ENCODE measurements at places on chromosomes 1 and 21.

- no peak for DNase-seq
Observed at GRCh38 chr1:181089017-181089675, 646 bp downstream of the IER5 start.

- peak; percentile 34 for DNase-seq
Observed at GRCh38 chr1:201444792-201445191, 23.3 kb upstream of the TNNI1 start.

- DNase-seq = no peak
Observed at GRCh38 chr1:66437136-66437401, 96.9 kb upstream of the SGIP1 start.

DNA sequence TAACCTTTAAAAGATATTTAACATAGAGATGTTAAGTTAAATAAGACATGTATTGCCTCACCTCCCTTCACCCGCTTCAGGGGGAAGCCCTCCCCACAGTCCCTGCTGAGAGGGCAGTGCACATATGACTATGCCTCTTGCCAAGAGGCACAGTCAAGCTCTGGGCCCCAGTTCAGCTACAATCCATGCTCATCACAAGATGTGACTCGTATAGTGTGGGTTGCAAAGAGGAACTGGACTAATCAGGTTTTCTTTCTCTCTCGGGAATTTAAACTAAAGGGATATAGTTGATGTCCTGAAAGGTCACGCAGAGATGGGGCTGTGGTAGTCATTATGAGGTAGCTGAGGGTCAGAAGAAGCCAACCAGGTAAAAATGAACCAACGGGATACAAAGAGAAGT, 35.6 kb downstream of the LYST start:
- peak; percentile 49 for DNase-seq

- DNase-seq = no peak
Observed at GRCh38 chr1:239735111-239735510, 348.7 kb downstream of the CHRM3 start.

DNA sequence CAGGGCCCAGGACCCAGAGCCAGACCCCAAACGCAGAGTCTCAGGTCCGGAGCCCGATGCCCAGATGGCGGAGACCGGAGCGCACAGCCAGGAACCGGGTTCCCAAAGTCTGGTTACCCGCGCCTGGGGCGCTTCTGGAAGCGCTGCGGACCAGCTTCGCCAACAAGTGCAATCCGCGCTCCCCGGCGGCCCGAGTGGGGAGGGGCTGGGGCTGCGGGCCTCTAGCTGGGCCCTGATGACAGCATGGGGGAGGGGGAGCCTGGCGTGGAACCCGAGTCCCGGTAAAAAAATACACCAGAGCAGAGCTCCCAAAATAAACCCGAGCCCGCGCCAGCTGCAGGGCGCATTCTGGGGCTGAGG, 494 bp downstream of the NT5C1A start:
- DNase-seq = no peak

- peak; percentile 18 for DNase-seq
Observed at GRCh38 chr1:72636631-72637030, 354.3 kb upstream of the NEGR1 start.

GRCh38 chr21:17045214-17045853, 467.5 kb upstream of the CXADR start:
- DNase-seq = peak; percentile 32

DNA sequence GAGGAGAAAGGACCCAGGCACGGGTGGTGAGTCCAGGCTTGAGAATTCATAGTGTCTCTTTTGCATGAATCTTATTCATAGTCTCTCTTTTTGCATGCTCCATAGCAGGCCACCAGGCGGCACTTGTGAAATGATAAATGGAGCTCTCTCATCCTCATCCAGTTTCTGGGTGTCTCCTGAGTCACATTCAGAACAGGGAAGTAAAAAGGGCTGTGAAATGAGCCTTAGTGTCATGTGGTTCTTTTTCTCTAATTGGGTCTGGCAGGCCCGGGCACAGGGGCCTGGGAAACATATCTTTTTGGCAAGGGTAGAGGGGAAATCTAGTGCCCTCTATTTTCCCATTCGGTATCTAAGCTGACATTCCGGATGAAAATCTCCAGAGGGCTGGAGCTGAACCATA, 19.1 kb upstream of the NCF2 start:
- peak; percentile 65 for DNase-seq

DNA sequence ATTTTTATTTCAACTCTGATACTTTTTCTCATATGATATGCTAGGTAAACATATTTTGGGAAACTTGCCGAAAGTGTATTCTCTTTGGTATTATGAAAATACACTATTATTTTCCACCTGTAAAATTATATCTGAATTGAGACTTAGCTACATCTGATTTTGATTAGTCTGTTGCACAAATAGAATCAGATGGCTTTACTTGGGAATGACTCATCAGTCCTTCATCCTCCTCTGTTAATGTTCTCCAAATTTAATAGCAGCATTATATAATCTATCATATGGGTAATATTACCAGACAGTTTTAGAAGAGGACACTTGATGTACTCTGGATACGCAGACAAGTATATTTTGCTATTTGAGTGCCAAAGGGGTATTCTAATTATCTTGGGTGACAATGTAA, 245.3 kb downstream of the CTH start:
- DNase-seq = no peak

DNA sequence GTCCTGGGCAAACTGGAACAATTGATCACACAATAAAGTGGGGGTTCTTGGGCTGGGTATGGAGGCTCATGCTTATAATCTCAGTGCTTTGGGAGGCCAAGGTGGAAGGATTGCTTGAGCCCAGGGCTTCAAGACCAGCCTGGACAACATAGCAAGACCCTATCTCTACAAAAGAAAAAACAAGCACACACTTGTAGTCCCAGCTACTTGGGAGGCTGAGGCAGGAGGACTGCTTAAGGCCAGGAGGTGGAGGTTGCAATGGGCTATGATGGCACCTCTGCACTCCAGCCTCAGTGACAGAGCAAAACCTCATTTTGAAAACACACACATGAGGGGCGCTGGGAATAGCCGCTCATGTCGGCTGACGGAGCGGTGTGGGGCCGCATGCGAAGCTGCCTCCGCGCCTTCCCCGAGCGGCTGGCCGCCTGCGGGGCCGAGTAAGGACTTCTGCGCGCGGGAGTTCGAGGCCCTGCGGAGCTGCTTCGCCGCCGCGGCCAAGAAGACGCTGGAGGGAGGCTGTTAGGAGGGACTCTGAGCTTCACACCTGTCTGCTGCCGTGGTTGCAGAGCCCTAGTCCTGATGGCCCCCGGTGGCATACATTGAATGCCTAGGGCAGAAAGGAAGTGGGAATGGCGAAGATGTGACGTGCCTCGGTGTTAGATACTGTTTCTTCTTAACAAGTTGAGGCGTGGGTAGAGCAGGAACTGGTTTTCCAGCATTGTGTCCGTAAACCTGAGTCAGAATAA, 59.5 kb downstream of the ACBD3 start:
- no peak for DNase-seq

DNA sequence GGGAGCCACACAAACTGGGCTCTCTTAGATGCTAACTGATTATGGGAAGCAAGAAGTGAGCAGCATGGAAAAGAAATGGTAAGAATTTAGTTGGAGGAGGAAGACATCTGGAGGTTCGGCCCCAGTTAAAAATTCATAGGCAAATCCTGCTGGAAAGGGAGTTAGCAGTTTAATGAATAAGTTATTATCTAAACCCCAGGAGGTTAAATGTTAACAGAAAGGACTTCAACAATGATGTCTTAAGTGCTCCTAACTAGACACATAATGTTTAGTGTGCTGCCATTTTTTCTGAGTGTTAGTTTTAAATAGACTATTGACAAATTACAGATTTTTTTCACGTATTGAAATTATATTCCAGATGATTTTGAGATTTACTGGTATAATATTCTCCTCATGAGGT, 1265.3 kb upstream of the ADGRL2 start:
- no peak for DNase-seq

DNA sequence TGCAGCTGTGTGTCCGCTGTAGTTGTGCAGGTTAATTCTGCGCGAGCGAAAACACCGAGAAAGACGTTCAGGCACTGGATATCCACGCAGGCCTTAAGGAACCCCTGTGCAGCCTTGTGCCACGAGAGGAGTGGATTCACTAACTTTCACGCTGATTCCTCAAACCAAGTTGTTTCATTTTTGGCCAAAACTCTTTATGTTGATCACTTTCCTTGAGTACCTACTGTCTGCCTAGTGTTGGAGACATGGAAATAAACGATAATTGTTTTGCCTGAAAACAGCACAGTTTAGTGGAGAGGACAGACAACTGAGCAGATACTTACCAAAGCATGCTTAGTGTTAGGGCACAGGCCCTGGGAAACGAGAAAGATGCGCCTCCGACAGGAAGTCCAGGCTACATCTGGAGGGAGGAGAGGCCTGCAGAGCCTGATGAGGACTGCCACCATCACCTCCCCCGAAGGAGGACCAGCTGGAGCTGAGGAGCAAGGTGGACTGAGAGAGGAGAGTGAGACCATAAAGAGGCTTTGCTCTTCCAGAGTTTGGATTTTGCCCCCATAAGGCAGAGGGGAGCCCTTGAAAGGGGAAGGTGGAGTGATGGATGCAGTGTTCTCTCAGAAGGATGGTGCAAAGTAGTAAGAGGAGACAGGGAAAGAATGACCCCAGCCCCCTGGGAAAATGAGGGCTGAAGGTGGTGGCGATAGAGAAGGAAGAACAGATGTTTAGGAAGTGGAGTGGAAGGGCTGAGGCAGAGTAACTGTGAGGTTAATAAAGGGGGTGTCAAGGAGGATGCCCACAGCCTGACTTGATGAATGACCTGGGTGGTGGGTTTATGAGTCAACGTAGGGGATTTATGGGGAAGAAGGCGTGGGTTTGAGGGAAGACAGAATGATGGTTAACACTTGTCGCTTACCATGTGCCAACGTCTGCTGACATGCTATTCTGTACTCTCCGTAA, 956 bp upstream of the SCAF4 start:
- DNase-seq = peak; percentile 20

- peak; percentile 70 for DNase-seq
Observed at GRCh38 chr1:164660412-164660772, 101.4 kb downstream of the PBX1 start.

DNA sequence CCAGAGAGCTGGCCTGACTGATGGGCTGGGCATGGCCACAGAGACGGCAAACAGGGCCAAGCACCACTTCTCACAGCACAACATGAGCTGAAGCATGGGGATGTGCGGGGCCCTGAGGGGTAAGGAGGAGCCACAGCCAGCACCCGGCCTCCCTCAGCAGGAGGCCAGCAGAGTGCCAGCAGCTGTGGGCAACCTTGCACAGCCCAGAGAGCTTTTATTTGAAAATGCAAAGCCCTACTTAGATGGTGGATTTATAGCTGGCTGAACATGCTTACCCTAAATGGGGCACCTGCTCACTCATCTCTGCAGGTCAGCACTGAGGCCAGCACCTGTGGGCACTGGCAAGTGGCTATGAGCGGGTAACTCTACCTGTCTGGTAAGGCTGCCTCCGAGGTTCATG, 44.1 kb downstream of the SLC66A1 start:
- no peak for DNase-seq

Data from iris pigment epithelial cell (primary cell).